NCI-H187 treated with DMSO at 0.1 percent for 48 hours (cell line): ENCODE measurements at places on chromosomes 2 and 18.
A peak's percentile ranks its signal among the peaks of the same experiment; 100 is the strongest.

DNA sequence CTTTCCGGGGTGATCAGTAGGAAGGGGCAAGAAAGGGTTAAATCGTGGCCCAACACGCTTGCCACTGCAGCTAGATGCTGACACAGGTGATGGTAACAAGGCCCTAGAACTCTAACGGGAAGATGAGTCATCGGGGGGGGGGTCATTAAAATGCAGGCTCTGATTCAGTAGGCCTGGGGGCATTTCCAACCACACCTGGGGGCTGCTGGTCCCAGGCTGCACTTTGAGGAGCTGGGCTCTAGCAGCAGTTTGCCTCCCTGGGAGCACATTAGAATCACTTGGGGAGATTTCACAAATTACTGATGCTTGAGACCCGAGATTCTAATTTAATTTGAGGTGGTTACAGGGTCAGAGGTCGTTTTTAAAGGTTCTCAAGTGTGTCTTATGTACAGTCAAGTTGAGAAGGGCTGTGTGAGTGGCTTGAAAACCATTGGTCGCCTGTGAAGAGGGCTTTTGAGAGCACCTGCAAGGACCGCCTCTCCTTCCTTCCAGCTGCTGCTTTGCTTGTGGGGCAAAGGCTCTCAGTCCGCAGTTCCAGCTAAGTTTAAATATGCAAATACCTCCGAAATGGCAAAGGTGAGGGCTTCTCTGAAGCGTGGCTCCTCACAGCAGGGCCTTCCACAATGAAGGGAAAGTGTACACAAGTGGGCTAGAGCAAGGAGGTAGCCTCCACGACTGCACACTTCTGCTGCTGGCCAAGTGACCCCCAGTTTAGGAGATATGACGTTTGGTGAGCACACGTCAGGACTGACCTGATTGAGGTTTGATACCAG, 128.0 kb upstream of the MSH6 start:
- DNase-seq, result peak; percentile 92

GRCh38 chr2:147293991-147294824, 550.6 kb upstream of the ACVR2A start:
- DNase-seq, result no peak

DNA sequence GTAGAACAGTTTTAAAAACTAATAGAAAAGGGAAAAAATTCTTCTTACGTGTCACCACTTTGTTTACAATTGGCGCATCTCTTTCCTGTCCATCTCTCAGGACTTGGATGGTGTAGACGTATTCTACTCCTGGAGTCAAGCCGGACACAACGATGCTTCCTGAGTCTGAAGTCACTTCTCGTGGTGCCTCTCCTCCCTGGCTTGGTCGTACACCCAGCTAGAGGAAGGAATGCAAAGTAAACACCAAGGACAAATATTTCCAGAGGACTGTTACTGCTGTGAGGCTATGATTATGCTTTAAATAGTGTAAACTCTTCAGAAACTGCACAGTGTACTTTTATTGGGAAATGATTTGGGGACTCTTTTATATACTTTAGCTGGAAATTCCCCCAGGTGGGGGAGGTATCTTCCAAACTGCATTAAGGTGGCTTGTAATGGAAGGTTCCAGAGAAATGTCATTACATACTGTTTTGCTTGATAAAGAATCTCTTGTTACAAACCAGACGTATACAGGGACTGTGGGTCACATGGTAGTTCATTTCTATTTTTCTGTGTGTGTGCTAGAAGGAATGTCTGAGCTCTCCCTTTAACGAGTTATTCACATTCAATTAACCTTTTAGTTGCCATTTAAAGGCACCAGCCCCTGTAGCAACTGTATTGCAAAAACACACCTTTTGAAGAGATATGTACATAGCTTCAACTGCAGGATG, 38.1 kb downstream of the FN1 start:
- DNase-seq, result no peak

GRCh38 chr2:64804651-64805050, 150.9 kb upstream of the SERTAD2 start:
- no peak for DNase-seq

GRCh38 chr2:11863103-11863502, 116.7 kb downstream of the LPIN1 start:
- DNase-seq, result no peak

GRCh38 chr2:171319164-171319810, 114.5 kb downstream of the METTL8 start:
- no peak for DNase-seq

- no peak for DNase-seq
Measured at GRCh38 chr2:177633910-177634294, 241.3 kb downstream of the AGPS start.

DNA sequence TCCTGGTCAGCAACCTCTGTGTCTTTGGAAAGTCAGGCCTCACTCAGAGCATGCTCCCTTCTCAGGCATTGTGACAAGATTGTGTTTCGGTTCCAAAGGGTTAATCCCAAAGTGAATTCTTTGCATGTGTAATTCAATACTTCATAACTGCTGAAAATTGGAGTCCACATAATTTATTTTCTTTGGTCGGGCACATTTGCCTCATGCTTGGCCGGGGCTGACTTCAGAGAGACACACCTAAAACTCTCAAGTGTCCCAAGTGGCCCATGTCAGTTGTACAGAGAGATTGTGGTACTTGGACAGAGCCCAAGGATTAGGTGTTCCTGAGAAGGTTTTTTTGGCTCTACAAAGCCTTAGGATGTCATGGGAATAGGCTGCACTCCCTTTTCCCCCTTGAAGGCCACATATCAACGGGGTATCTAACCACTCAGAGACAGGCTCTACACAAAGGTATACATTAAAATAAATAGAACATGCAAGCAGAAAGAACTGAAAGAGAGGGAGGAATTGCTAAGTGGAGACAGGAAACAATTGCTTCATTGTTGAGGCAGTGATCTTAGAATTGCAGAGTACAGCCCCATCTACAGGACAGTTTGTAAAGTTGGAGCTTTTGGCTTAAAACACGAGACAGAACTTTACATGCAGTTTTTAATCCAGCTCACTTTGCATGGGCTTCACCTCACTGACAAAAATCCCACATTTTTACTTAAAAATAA, 1232.3 kb upstream of the ZEB2 start:
- DNase-seq, result no peak

DNA sequence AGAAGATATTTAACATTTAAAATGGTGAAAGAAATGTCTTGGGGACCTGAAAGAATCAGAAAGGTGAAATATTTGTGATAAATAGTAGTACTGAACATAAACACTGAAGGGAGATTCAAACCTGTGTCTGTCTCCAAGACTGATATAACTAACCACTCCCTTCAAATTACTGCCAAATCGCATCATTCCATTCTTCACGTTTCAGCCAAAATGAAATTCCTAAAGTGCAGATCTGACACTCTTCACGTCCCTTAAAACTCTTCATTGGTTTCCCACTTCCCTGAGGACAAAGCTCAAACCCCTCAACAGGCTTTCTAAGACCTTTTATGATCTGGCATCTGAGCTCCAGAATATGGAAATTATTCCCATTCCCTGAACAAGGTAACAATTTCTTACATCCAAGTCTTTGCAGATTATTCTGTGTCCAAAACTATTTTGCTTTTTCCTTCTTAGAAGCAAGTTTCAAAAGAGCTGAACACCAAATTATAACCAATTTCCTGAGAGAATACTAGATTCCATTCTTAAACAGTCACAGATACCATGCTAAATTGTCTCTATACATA, 18.9 kb downstream of the SLC8A1 start:
- no peak for DNase-seq

- DNase-seq, result no peak
Measured at GRCh38 chr2:192026059-192026824, 168.5 kb downstream of the TMEFF2 start.

DNA sequence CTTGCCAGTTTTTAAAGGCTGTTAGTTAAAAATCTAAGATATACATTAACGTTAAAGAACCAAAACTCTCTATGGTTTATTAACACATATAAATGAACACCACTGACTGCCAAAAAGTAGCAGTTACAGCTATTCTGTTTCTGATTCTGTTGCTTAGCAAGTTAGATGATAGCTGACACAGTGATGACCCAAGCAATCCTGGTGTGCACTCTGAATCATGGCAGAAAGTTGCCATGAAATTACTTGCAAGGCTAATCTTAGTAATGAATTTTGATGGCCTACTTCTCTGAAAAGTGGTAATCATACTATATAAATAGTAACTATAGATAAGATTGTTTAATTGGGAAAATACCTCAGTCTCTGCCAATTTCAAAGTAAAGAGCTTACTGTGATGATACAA, 57.7 kb downstream of the ROCK2 start:
- no peak for DNase-seq

GRCh38 chr2:228355897-228356296, 174.4 kb upstream of the SPHKAP start:
- DNase-seq, result no peak

- no peak for DNase-seq
Measured at GRCh38 chr2:151395509-151396374, 14.0 kb upstream of the RIF1 start.

DNA sequence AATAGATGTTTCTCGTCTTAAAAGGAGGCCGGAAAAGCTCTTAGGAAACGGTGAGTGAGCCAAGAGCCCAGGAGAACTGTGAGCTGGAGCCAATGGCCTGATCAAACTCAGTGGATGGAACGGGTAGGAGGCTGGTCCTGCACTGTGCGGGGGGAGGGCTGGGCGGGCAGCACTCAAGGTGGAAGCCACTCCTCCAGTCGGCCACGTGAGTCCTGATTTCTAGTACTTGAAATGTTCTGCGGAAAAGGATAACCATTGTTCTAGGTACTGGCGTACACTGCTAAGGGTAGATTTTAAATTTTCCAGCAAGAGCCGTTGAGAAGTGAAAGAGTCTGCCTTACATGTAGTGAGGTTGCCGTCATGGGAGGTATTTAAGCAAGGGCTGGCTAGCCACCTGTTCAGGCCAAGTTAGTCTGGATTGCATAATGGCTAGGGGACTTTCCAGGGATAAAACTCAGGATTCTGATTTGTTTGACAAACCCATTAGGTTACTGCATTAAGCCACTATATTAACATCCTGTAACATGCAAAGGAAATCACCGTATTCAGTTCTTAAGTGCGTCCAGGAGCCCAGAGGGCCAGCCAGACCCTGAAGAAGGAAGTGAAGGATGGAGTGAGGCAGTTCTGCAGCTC, 51.3 kb upstream of the ODC1 start:
- DNase-seq, result no peak

DNA sequence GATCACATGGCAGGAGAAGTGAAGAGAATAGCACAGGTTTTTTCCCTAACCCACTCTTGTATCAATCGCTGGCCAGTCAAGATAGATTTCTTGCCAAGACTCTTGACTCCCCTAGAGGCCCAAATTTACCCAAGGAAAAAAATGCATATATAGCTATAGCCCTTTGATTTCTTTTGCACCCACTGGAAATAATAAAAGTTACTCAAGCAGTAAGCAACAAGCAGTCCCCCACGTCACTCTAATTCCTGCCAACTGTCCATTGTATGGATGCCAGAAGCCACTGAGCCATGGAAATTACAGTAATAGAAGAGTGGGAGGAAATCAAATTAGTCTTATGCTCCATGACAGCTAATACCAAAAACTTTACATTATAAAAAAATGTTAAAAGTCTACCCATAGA, 125.3 kb upstream of the SLC39A10 start:
- DNase-seq, result no peak

DNA sequence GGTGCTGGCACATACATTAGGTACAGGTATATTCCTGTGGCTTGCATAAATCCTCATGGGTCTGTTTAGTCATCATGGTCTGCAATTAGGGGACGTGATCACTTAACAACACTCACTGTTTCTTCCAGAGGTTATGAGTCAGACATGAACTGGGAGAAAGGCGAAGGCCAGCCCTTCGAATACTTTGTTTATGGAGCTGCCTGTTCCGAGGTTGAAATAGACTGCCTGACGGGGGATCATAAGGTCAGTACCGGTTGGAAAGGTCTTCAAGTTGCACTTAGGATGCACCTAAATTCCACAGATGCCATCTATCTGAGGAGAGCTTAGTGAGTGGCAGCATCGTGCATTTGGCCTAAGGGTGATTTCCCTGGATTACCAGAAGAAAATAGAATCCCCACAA, 76.9 kb downstream of the AOX1 start:
- DNase-seq, result no peak

- DNase-seq, result no peak
Measured at GRCh38 chr18:10234912-10235660, 219.3 kb upstream of the APCDD1 start.

- no peak for DNase-seq
Measured at GRCh38 chr2:157793053-157793612, 83.0 kb downstream of the ACVR1 start.

DNA sequence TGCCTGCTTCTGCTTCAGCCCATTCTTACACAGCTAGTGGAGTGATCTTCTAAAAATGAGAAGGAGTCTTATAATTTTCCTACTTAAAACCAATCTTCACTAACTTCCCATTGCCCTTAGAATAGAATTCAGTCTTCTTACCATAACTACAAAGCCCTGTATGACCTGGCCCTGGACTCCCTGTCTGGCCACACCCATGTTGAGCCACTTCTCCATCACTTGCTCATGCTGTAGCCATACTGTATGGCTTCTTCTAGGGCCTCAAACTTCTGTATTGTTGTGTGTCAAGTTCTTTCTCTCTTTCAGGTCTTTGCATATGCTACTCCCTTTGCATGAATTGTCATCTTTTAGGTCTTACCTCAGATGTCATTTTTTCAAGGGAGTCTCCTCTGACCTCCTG, 11.2 kb downstream of the DGUOK start:
- no peak for DNase-seq

DNA sequence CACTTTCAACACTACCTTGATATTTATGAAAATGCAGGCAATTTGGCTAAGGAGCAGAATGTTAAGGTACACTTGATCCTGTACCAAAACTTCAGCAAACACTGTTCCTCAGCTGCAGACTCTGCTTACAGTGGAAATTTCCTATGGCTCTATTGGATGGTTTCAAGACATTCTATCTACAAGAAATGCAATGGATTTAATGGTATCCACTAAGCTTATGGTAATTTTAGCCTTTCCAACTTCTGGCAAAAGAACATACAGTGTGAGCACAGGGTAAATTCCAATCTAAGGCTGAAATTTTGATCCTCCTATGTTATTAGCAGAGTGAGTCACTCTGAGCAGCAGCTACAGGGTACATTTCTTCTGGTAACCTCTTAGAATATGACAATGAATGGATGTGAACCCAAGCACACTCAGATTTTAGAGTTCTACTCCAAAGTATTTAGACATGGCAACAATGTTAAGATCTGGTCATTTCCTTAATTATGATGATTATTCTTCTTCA, 361.8 kb upstream of the PIK3C3 start:
- DNase-seq, result no peak

GRCh38 chr18:12924616-12925015, 23.2 kb upstream of the SEH1L start:
- no peak for DNase-seq
